RWPE2 (cell line): ENCODE measurements at places on chromosomes 11 and 22.

GRCh38 chr22:48297296-48297695 lies 1530.4 kb downstream of the BRD1 start:
- no peak for DNase-seq

- DNase-seq: no peak
These were observed at the start of gene PPARA for GRCh38 chr22:46150034-46150654. Gene PPARA, plus strand, starts transcription at chr22:46150526. Its CDS starts 47,858 bp downstream, at chr22:46198384.

GRCh38 chr22:23271597-23271908 lies 91.2 kb downstream of the BCR start:
- DNase-seq: no peak

DNA sequence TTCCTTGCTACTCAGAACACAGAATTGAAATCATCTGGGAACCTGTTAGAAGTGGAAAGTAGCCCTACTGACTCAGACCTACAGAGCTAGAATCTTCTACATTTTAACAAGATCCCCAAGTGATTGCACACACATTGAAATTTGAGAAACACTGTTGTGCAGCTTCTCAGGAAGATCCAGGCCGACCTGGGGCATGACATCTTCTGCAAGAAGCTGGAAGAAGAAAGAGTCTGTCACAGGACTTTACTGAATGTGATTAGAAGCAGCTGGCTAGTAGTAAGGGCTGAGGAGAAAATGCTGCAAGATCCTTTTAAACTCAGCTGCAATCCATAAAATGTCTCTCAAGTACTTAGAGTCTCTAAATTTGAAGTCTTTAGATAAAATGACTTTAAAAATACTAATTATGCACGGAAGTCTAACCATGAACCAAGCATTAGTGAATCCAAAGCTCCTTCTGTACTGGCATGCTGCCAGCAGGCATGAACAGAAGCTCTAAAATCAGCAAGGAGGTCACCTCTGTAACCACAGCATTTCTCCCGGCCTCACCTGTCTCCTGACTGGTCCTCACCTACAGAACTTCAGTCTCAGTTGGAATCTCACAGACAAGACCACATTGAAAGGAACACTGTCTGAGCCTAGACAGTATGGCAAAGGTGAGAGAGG lies 85.0 kb downstream of the SERGEF start:
- no peak for DNase-seq

DNA sequence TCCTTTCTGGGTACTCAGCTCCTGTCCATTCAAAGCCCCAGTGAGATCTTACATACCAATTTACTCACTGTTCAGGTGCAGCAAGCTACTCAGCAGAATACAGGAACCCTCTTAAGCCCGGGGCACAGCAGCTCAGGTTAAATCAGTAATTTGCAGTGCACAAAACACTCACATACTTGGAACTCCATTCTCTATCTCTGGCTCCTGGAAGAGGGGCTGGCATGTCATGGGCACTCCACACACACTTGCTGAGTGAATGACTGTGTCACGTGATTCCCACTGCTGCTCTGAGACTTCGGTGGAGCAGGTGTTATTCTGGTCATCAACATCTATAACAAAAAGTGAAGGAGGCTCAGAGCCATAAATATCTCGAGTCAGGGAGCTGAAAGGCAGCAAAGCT lies 157.3 kb upstream of the BDNF start:
- no peak for DNase-seq

DNA sequence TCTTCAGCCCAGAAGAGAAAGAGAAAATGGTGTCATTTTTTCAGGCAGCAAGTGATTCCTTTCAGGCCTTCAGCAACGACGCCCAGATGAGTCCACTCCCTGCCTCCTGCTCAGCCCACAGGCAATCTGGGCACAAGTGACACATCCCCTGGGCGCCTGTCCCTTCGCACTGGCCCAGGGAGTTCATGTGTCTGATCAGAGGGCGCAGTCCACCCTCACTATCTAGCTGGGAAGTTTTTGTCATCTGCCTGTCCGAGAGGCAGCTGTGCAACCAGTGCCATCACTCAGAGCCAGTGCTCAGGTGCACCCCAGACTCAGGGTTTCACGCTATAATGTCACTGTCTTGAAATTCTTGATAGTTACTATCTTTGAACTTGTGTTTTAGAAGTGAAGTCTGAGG lies 1.4 kb upstream of the KCNQ1OT1 start:
- DNase-seq: peak; percentile 26
